NCI-H2081 treated with DMSO at 0.1 percent for 48 hours (cell line): ENCODE measurements at places on chromosomes 7 and 10.

GRCh38 chr7:35467456-35467978 lies 213.6 kb upstream of the TBX20 start:
- DNase-seq: no peak

- no peak for DNase-seq
These were observed 125.9 kb upstream of the PPIF start for GRCh38 chr10:79221110-79222051.

DNA sequence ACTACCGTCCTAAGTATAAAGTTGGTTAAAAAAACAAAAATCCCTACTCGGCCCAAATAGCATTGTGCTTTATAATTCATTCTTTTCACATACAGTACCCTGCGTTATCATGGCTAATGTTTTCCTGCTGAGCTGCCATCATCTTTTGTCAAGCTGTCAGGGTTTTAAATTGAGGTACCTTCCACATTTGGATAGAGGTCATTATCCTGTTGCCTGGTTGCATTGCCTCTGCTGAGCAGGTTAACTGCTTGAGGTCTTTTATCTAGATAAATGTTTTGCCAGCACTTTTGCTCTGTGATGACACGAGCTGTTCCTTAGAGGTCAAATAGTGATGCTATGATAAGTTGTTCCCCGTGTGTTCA lies 94.4 kb upstream of the FZD1 start:
- DNase-seq: peak; percentile 43

DNA sequence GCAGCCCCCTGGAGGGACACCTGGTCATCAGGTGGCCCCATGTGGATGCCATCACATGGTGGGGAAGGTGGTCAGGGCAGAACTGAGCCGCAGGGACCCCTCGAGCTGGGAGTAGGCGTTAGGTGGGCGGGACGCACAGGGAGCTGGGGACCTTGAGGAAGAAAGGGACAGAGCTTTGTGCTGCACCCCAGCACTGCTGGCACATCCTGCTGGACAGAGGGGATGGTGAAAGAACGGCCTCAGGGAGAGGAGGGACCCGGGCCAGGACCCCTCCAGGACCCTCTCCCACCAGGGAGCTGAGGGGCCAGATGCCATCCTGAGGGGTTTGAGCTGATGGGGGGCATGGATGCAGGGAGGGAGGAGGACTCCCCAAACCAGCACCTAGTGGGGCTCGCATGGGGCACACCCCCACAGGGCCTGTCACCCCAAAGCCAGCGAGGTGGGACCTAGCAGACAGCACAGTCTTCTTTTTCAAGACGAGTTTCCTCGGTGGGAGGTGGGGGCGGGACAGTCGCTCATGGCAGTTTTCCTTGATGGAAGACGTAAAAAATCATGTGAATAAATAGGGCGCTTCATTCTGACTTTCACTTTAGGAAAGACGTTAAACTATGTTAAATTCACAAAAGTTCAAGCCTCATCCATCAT lies 43.3 kb downstream of the STK32C start:
- DNase-seq: no peak

DNA sequence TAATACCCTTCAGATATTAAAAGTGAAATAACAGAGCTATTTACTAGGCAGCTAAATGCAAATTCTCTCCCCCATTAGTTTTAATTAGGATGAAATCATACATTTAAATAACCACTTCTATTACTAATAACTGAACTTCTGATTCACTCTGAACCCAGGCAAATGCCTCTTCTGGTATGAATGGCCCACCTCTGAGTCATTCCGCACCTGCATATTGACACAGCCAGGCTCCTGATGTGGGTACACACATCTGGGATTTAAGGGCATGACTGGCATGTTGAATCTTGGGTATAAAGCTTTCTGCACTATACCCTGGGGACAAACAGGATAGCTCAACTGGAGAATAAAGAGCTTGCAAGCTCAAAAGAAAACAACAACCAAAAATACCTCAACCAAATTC lies 140.9 kb downstream of the AUTS2 start:
- no peak for DNase-seq

GRCh38 chr7:98000356-98000755 lies 10.4 kb upstream of the OCM2 start:
- DNase-seq: no peak

DNA sequence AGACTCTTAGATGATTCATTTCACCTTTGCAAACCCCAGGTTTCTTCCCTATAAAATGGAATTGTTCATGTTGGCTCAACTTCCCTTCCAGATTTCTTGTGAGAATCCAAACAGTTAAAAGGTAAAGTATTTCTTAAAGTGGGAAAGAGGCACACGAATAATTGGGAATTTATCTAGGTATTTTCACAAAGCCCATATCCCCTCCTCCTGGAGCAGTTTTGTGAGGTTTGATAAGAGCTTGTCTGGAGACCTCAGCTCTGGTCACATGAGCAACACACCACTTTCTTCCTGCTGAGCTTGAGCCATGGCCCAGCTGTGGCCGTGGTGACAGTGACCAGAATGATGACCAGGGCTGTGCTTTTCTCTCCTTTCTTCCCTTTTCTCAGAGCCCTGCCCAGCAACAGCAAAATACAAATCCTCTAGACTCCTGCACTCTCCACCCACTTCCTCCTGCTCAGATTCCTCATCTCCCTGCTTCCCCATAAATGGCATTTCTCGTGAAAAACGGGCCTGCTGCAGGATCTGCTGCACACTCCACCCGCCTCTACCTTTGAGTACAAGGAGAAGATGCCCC lies 87.7 kb downstream of the PIK3CG start:
- DNase-seq: no peak

DNA sequence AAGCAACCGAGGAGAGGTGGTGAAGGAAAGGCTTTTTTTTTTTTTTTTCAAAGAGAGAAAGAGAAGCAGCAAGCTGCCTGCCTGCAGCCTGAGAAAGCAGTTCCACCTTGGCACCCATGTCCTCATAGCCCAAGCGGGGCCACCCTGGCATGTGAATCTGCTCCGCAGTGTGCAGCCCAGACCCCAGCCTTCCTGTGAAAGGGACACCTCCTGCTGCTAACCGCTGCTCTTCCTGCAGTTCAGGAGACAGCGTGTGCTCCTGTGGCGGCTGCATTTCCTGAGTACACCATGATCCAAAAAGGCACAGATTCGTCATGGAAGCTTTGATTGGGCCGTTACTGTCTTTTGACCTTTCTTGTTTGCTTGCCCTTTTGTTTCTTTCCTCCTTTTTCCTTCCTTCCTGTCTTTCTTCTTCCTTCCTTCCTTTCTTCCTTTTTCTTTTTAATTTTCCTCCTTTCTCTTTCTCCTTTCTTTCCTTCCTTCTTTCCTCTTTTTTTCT lies 38.1 kb downstream of the IKZF1 start:
- no peak for DNase-seq

- DNase-seq: no peak
These were observed 630.7 kb downstream of the PARD3 start for GRCh38 chr10:34184397-34184796.

DNA sequence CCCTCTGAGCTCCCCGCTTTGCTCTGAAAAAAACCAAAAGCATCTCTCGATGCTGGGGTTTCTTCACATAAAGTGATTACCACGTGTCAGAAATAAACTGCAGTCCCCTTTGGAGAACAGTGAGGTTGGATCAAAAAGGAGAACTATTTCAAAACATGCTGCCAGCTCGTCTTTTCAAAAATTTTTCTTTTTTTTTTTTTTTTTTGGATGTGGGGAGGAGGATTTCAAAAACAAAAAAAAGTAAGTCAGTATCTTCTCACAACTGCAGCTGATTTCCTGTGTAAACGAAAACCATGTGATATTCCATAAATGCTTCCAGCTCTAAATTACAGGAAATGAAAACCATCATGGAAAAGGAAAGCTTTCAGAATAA lies 155.0 kb upstream of the LYZL2 start:
- peak; percentile 11 for DNase-seq

- DNase-seq: no peak
These were observed 630.6 kb upstream of the PHF14 start for GRCh38 chr7:10343108-10343507.

GRCh38 chr10:63593576-63593975 lies 72.4 kb downstream of the REEP3 start:
- no peak for DNase-seq

- DNase-seq: no peak
These were observed 209.8 kb downstream of the ZNF33B start for GRCh38 chr10:42428534-42428933.

DNA sequence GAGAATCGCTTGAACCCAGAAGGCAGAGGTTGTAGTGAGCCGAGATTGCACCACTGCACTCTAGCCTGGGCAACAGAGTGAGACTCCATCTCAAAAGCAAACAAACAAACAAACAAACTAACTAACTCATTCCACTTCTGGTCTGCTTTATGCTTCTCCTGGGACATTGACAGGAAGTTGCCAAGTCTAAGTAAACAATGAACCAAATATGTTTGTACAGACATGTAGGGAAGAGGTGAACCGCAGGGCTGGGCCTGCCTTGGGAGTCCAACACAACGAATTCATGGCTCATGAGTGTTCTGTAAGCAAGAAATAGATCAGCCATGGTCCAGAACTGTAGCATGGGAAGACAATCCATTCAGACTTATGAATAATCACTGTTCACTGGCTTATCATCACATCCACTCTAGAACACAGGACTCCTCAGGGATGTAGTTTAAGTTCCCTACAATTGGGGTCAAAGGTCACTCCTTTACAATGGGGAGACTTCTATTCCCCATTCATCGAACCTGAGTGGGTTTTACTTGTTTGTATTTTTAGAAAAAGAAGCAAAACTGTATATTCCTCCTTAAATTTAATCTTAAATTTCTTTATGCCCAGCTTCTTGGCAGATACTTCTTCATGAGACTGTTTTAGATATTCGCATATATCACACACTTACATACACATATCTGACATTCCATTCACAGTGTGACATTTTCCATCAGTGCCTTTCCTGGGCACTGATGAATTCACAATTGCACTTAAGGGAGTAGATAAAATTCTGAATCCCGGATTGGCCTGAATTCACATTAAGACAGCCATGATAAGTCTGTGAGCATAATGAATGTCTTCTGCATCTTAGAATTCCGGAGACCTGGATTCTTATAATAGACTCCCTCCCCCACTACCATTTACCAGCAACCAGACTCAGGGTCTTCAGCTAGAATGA lies 159.1 kb upstream of the EEPD1 start:
- DNase-seq: no peak

DNA sequence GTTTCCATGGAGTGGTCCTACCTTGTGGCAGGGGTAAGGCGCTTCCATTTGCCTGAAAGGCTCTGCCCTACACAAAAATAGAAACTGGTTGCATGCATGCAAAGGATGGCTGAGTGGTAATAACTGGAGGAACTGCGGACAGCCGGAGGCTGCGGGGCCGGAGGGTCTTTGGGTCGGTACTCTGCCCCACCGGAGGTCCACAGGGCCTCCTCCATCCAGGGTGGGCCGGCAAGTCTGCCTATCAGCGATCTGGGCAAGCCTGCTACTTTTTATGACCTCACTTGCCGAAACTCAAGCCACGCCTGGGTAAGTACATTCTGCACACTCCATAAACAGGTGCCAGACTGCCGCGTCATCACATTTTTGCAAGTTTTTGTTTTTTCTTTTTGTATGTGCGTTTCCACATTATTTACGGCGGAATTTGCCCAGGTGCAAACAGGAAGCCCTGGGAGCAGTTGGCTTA lies 30.0 kb downstream of the TACC2 start:
- DNase-seq: no peak

- DNase-seq: no peak
These were observed 1.1 kb upstream of the MNX1 start for GRCh38 chr7:157011333-157012112.
